ENCODE measurements at places on chromosomes 2 and 18. TPM values are rescaled to one million over a fixed set of nuclear protein-coding genes. Genes with fewer than 3 reads are reported as not detected.

DNA sequence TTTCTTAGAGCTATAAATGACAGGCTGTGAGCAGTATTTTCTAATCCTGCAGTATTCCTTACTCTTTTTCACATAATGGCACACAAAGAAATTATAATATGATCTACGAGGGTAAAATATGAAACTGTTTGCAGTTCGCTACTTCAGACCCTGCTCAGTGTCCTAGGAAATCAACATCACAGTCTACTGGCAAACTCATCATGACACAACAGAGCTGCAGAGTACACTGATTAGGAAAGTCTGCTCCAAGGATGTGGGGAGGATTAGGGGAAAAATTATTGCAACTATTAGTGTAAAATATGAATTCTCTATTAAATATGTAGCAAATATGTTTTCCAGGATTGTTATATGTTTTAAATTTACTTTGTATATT is 149.2 kb upstream of the REG3G start:
- no peak overlapping the region for H3K4me3 ChIP-seq
- no peaks in the 10 kb centered on the region for H3K4me1 ChIP-seq
- no peaks in the 10 kb centered on the region for H3K27me3 ChIP-seq
- DNase-seq = no peak
- no peak overlapping the region for H3K27ac ChIP-seq

GRCh38 chr2:237122214-237122666 is 36.6 kb downstream of the COPS8 start:
- no peaks in the 10 kb centered on the region for H3K36me3 ChIP-seq
- H3K27ac ChIP-seq = no peak overlapping the region
- H3K4me1 ChIP-seq = no peaks in the 10 kb centered on the region
- no peaks in the 10 kb centered on the region for H3K27me3 ChIP-seq

The ALKAL2 gene
- 3.1 TPM for polyA plus RNA-seq

The NGEF gene
- polyA plus RNA-seq = 15.6 TPM

The ANKRD30BL gene
- polyA plus RNA-seq = not detected

All from small intestine (tissue), 16 donors.